A549 treated with DMSO at 1 μM for 4 hours (cell line): ENCODE measurements at places on chromosomes 5 and 9. TPM values are rescaled to one million over a fixed set of nuclear protein-coding genes. Genes with fewer than 3 reads are reported as not detected.

The POU5F2 gene
- total RNA-seq: 0.01 TPM in 3 of 5 replicates, not detected in the others

The DPP7 gene
- total RNA-seq: 73.1 to 121 TPM (median 107 TPM) in 5 replicates

The FXN gene
- 22.9 to 30.5 TPM (median 28.6 TPM) in 5 replicates for total RNA-seq

The QRFP gene
- total RNA-seq: not detected in 5 replicates

The HTR4 gene
- total RNA-seq: not detected in 5 replicates

The FCHO2 gene
- 8.9 to 15.4 TPM (median 13.9 TPM) in 5 replicates for total RNA-seq

The DMGDH gene
- not detected in 5 replicates for total RNA-seq

The TMEM174 gene
- total RNA-seq: not detected in 5 replicates

The GCNT4 gene
- 0.38 to 0.58 TPM (median 0.54 TPM) in 5 replicates for total RNA-seq

The TCF7 gene
- 17.0 to 20.7 TPM (median 17.1 TPM) in 5 replicates for total RNA-seq

The CDHR2 gene
- total RNA-seq: 0.04 to 0.08 TPM (median 0.06 TPM) in 5 replicates

The SNCAIP gene
- 0.04 to 0.09 TPM in 2 of 5 replicates, not detected in the others for total RNA-seq

The TUSC1 gene
- 3.8 to 8.6 TPM (median 7.6 TPM) in 5 replicates for total RNA-seq

The RMRP gene
- 7.7 to 45.5 TPM (median 11.2 TPM) in 4 of 5 replicates, not detected in the other for total RNA-seq

The NPR2 gene
- 3.8 to 6.4 TPM (median 5.9 TPM) in 5 replicates for total RNA-seq
